Activated T-cell treated with anti-CD3 and anti-CD28 coated beads for 1 hour (primary cell): ENCODE measurements at places on chromosomes 4 and X.

DNA sequence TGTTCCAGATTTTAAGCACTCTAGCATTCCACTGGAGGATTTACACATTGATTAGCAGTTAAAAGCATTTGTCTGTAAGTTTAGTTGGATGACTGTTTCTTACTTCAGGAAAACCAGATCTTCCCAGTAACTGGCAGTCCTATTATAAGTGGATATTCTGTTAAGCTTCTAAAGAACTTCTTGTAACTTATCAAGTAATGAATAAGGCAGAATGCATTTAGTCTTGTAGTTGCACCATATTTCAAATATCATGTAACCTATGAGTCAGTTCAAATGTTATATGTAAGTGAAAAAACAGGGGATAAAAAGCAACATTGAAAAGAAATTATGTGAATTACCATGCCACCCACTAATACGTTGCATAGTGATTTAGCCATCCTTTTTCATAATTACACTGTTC is 30.2 kb upstream of the TENM3 start:
- no peak for DNase-seq

DNA sequence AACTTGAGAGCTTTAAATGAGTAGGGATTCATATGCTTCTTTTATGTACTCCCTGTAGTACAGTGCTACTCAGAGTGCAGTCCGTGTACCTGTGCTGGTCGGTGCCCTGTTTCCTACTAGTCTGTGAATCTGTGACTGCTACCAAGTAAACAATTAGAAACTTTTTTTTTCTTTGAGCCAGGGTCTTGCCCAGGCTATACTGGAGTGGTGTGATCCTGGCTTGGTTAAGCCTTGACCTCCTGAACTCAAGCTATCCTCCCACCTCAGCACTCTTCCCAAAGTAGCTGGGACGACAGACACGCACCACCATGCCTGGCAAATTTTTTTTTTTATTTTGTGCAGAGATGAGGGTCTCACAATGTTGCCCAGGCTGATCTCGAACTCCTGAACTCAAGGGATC is 6.4 kb upstream of the GPC3 start:
- no peak for DNase-seq

DNA sequence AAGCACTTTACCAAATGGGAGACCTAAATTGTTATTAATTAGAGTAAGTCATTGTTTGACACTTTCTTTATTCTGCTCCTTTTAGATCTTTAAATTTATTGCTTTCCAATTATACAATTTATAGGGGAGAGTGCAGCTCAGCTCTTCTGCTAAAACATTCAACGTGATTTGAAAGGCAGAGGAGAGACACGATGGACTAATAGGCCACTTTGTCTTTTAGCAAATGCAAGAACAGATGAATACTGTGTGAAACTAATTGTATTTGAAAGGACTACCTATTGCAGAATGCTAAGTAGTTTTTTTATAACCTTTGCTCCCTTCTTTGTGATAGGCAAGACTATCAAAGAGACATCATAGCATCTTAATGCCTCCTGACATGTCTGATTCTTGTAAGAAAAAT is 320.4 kb upstream of the KLF3 start:
- no peak for DNase-seq

DNA sequence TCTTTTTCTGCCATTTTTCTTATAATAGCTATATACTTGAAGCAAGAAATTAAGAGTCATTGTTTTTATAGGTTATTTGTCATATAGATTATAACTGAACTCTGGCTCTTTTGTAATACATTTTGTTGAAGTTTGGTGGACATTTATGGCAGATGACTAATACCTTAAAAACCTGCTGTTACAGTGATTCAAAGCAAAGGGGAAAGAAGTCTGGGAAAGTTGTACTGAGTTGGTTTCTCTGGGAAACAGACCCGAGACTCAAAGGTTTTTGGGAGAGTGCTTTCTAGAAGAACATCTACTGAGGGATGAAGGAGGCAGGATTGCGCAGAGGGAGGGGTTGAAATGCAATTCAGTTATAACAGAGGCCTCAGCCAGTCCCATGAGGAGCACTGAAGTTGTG is 35.9 kb downstream of the NAP1L5 start:
- DNase-seq: no peak

- no peak for DNase-seq
These were observed 51.7 kb upstream of the VEGFC start for GRCh38 chr4:176844448-176844847.

GRCh38 chr4:2291705-2292645 is 30.1 kb upstream of the MXD4 start:
- no peak for DNase-seq

GRCh38 chrX:18994713-18995112 is 10.8 kb upstream of the PHKA2 start:
- DNase-seq: no peak

- DNase-seq: no peak
These were observed 1.2 kb downstream of the TCEANC start for GRCh38 chrX:13654116-13654515.

DNA sequence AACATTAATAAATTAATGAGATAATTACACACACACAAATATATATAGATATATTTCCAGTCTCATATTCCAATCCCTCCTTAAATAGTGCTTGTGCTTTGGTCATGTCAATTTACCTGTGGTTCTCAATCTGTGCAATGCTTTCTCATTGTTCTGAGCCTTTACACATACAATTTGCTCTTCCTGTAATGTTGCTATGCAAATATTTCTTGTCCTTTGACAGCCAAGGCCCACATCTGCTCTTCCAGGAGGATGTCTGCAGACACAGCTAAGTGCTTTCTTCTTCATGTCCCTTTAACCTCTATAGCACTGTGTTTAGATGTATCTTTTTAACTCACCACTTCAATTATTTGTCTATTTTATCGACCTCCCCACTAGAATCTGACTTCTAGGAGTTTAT is 67.3 kb upstream of the RAPGEF2 start:
- no peak for DNase-seq

GRCh38 chrX:1661048-1661921 is 46.4 kb downstream of the ASMT start:
- DNase-seq: peak; percentile 84

DNA sequence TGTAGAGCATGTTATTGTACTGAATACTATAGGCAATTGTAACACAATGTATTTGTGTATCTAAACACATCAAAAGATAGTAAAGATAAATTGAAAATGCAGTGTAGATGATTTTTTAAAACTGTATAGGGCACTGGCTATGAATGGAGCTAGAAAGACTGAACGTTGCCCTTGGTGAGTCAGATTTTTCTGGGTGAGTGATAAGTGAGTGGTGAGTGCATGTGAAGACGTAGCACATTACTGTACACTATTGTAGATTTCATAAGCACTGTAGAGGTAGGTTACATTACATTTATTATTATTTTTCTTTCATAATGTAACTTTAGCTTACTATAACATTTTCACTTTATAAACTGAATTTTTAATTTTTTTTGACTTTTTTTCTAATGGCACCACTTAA is 1491.6 kb downstream of the TECRL start:
- no peak for DNase-seq

GRCh38 chr4:89640620-89641366 is 196.2 kb downstream of the SNCA start:
- no peak for DNase-seq
